ENCODE measurements at places on chromosomes 1 and 21.
A peak's percentile ranks its signal among the peaks of the same experiment; 100 is the strongest.

GRCh38 chr1:36525166-36525565, 42.5 kb upstream of the CSF3R start:
- DNase-seq = no peak

GRCh38 chr21:16777041-16777720, 735.7 kb upstream of the CXADR start:
- DNase-seq = no peak

- DNase-seq = no peak
Measured at GRCh38 chr1:244137276-244137675, 86.2 kb downstream of the ZBTB18 start.

DNA sequence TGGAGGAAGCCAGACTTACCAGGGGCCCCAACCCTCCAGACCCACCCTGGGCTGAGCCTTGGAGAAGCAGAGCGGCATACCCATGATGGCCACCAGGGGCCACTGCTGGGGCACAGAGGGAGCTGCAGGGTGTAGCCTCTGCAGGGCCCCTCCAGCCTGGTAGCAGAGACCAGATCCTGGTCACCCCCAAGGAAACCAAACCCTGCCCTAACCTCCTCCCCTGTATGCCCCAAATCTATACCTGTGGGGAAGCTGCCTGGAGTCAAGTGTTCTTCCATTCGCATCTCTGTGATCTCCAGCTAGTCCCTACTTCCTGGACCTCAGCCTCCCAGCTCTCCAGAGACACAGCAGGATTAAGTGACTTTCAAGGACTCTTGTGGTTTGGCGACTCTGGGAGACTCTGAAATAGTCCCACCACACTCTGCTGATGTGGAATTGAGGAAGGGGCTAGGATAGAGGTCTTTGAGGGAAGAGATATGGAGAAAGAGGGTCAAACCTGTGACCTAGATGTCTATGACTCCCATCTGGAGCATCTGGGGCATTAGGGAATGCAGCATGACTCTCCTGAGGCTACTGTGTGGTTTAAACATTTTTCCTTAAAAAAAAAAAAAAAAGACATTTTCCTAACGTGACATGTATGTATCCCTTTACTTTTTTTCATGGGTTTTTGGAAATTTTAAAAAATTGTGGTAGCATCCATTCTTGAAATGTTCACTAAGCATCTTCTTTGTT, 119.2 kb upstream of the IPO9 start:
- DNase-seq = peak; percentile 66

GRCh38 chr1:233211595-233211994, 83.9 kb downstream of the PCNX2 start:
- peak; percentile 20 for DNase-seq

DNA sequence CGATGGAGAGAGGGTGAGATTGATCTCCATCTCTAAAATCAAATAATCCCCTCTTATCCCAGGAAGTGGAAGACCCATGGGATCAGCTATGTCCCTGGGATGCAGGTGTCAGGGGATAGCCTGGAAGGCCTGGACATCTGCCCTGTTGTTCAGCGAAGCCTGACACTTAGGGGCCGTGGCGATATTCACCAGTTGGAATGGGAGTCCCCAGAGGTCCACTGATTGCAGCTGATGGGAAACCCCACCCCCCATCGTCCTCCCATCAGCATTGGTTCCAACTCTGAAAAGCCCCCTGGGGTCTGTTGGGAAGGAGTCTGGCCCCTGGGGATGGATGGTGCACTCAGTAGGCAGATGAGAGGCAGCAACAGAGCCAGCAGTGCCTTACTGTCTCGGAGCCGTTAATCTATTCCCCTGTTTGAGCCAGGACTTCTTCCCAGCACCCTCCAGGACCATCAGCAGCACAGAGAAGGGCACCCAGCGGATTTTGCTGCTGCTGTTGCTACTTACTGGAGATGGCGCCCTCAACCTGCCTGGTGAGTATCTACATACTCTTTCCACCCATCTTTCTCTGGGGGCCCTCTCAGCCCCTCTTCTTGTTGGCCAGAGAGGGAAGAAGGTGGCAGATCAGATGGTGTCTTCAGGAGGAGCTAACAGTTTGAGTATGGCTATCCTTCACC, 13.4 kb downstream of the CATSPER4 start:
- DNase-seq = no peak

DNA sequence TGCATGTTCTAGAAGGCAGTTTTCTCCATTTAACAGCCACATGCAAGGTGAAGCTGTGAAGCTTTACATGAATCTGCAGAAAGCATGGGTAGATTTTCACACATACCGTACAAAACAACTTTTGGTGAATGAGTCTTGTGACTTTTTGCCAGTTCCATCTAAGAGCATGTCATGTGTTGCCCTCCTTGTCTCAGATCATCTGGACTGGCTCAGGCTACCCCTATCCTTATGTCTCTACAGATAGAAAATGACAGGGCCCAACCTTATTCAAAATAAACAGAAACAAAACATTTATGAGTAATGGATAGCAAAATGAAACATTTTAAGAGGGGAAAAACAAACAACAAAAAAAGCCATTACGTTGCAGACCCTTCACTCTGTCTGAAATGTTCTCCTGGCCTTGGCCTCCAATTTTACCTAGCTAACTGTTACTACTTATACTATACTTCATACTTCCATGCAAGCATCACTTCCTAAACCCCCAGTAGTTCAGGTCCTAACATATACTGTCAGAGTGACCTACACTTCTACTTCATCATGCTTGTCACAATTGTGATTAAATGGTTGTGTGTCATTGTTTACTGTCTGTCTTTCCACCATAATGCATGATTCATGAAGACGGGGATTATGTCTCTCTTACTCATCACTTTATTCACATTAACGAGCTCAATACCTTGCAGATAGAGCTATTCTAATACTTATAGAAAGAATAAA, 39.0 kb downstream of the LRRC8C start:
- no peak for DNase-seq

DNA sequence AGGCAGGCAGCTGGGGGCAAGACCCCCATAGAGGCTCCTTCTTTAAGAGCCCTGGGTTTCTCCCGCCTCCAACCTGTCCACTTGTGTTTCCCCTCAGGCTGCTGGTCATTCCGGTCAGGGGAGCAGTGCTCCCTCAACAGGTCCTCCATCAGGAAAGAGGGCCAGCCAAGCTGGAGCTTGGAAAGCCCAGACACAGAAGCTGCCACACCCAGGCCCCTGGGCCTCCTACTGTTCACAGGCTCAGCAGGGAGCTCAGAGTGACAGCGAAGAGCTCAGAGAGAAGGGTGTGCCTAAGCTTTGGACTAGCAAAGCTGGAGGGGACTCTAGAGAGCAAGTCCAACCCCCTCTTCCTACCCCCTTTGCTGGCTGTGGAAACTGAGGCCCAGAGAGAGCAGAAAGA, 10.3 kb upstream of the CDCP2 start:
- no peak for DNase-seq

GRCh38 chr1:194919146-194919545, 1689.1 kb downstream of the KCNT2 start:
- no peak for DNase-seq

GRCh38 chr21:29125191-29125590, 5.3 kb upstream of the MAP3K7CL start:
- no peak for DNase-seq

GRCh38 chr1:231743966-231744365, 117.4 kb downstream of the DISC1 start:
- no peak for DNase-seq

DNA sequence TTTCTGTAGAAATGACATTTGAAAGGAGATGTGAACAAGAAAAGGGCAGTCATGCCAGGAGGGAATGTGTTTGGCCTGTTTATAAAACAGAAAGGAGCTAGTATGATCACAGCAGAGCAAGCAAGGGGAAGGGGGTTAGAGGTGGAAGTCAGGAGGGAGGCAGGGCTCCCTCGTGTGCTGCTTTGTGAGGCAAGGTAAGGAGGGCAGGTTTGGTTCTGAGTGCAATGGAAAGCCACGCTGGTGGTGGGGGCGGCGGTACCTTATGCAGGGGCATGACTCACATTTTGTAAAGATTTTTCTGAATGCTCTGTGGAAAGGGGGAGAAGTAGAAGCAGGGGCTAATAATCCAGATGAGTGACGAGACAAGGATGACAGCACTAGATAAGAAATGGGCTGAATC, 197.5 kb upstream of the C8B start:
- no peak for DNase-seq

- DNase-seq = no peak
Measured at GRCh38 chr1:65063025-65063424, 85.0 kb upstream of the AK4 start.

DNA sequence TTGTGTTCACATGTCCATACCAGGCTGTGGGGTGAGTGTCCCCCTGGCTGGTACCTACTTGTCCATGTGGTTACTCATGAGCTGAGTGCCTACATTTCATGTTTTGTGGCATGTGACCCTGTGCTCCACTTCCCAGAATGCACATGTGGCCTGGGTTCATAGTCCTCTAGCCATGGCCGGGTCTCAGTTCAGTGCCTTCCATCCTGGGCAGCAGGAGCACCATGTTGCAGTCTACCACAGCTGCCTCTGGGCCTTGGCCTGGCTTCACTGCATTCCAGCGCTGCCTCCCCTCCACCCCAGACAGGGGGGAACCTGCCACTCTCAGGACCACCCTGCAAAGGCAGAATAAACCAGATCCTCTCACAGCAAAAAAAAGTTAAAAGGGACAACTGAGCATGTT, 5.5 kb downstream of the CEPT1 start:
- no peak for DNase-seq
